NCI-H2029 (cell line): ENCODE measurements at places on chromosomes 7 and 10.

DNA sequence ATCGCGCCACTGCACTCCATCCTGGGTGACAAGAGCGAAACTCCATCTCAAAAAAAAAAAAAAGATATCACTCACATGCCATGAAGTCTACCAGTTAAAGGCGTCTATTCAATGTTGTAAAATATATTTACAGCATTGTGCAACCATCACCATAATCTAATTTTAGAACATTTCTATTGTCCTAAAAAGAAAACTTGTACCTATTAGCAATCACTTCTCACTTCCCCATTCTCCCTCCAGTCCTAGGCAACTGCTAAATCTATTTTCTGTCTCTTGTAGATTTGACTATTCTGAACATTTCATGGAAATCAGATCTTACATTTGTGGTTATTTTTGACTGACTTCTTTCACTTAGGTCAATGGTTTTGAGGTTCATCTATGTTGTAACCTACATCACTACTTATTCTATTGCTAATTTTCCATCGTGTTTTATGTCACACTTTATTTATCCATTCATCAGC is 25.2 kb upstream of the OTUD1 start:
- DNase-seq: no peak

DNA sequence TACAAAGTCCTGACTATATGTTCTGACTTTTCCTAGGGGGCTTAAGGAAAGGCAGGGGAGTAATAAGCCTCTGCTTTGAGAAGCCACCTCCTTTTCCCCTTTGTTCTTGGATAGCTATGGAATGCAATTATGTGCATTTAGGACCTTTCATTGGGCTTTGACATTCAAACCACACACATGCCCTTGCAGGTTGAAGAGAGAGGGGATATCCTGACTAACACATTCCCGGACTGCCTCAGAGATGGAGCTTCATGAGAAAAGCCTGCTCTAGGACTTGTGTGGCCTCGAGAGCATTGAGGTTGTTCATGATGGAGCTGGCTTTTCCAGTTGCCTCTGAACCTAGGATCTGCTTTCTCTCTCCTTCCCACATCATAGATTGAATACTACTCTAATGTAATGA is 694.5 kb downstream of the LRMDA start:
- no peak for DNase-seq

- no peak for DNase-seq
These were observed 59.3 kb downstream of the BMPER start for GRCh38 chr7:33964417-33965182.

- no peak for DNase-seq
These were observed 48.7 kb downstream of the GRK5 start for GRCh38 chr10:119256030-119256429.

GRCh38 chr7:35384761-35385700 is 131.1 kb upstream of the TBX20 start:
- no peak for DNase-seq

DNA sequence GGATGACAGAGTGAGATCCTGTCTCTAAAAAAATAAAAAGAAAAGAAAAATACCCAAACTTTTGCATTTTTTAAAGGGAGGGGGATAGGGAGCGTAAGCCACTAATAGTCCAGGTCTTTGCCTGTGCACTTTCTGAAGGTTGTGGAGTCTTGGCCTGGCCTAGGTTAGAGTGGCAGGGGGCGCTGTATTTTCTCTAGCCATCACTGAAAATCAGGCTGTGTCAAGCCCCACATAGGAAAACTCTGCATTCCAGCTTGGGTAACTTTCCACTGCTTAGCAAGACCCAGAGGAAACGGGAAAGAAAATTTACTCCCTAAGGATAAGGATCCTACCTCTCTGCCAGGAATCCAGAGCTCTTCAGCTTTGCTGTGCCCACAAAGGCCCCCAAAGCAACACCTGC is 10.5 kb upstream of the PAX4 start:
- no peak for DNase-seq

- DNase-seq: no peak
These were observed 243.0 kb downstream of the PLXDC2 start for GRCh38 chr10:20059084-20059835.

DNA sequence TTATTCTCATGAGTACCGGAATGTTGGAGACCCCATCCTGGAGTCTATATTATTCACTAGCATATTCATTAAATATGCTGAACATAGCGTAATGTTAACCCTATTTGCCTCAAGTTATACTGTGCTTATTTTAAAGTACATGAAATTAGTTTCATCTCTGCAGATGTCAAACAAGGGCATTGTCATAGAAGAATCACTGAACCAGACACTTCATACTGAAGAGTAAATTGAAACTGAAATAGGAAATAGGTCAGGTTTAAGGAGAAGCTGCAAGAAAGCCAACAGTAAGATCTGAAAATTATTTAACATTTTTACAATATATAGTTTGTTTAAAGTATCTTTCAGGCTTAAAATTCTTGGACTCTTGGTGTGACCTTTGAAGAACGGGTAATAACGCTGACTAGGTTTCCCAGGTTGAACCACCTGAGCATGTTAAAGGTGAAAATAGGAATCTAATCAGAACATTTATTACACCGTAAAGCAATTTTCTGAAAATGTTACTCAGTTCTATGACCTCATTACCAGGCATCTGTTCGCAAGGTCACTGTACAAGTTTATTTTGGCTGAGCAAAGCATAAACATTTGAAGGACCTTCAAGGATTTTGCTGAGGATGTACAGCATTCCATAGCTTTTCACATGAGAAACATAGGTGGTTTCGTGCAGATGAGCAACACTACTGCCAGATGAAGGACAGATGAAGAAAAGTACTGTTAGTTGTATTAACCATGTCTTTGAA is 82.7 kb downstream of the REEP3 start:
- DNase-seq: no peak

DNA sequence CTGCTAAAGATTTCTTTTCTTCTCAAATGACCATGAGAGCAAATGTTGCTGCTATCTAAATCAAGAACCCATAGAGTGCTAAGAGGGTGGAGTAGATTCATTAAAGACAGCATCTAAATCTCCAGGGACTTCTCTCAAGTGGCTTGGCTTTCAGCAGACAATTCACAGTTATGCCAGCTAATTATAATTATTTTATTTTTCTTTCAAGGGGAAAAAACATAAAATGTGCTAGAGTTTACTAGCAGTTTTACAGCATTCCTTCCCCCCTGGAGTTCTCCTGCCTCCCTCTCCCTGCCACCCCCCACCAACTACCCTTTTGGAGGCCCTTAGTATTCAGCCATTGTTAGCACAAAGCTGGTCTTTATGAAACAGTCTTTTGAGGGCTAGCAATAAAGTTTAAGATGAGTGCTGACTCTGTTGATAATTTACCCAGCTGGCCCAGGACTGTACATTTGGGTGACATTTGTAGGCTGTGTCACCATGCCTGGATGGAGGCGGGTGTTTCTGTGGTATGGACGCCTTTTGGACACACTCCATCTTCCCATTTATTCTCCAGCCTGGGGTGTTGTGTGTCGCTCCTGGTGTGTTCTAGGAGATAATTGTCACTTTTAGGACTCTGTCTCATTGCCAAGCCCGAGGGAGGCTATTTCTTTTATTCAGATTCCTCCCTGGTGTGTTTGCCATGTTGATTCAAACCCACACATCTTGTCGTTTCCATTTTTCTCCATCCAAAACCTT is 160.2 kb downstream of the CREB5 start:
- DNase-seq: peak; percentile 48

DNA sequence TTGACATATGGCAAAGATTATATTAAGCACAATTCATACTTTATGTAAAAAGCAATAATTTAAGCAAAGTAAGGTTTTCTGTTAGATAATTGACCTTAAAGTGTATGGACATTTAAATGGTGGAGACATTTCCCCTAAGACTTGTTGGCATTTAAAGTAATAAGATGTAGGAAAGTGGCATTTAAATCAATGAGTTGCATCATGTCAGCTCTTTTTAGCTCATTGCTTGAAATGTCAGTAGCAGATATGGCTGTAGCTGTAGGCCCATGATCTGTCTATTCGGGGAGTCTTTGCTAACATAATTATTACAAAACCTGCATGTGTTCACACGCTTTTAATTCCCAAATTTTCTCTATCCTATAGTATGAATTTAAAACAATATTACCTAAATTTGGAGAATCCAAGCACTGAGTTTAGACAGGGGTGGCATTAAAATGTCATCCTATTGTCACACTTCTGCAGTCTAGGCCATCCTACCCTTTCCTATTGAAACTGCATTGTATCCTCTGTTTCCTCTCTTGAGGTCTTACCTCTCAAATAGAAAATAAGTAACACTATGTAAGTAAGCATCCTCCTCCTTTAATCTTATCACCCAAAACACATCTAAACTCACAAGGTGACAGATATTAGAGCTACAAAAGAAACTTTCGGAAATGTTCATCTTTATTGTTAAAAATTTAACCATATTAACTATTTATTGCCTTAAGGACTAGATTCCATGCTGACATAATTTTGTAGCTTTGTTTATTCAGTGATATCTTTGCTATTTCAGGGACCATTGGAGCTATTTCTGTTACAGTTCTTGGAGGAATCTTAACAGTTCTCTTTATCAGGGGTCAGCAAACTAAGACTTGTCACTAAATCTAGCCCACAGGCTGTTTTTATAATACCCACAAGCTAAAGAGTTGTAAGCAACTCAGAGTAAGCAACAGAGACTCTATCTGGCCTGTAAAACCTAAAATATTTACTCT is 91.2 kb downstream of the LCOR start:
- DNase-seq: no peak

DNA sequence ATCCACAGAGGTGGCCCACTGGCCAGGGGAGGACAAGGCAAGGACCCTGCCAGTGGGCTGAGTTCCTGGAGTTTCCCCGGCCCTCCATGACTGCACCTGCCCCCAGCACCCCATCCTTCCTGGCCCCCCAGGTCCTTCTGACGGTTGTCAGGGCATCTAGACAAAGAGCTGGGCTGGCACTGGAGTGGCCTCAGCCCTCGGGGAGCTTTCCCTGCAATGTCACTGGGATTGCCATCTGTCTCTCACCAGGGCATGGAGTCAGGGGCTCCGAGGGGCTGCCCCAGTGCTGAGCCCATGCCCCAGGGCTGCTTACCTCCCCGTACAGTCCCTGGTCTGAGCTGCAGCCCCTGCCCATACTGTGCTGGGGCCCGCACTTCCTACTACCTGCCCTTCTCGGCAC is 446.5 kb upstream of the MKI67 start:
- no peak for DNase-seq

DNA sequence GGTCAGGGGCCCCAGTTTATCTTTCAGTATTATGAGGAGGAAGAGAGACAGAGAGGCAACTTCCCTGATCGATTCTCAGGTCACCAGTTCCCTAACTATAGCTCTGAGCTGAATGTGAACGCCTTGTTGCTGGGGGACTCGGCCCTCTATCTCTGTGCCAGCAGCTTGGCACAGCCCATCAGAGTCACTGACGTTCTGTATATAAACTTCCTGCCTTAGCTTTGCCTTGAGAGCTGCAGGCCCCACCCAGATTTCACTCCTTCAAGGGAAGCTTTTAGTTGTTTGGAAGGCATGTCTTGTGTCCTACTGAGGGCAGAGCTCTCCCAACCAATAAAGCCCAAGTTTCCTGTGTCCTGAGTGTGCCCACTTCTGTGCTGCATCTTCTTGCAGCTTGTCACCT is 242.5 kb upstream of the PRSS58 start:
- DNase-seq: no peak
